Activated CD4-positive, alpha-beta T cell treated with anti-CD3 and anti-CD28 coated beads for 1 hour (primary cell): ENCODE measurements at places on chromosomes 5 and 9.

DNA sequence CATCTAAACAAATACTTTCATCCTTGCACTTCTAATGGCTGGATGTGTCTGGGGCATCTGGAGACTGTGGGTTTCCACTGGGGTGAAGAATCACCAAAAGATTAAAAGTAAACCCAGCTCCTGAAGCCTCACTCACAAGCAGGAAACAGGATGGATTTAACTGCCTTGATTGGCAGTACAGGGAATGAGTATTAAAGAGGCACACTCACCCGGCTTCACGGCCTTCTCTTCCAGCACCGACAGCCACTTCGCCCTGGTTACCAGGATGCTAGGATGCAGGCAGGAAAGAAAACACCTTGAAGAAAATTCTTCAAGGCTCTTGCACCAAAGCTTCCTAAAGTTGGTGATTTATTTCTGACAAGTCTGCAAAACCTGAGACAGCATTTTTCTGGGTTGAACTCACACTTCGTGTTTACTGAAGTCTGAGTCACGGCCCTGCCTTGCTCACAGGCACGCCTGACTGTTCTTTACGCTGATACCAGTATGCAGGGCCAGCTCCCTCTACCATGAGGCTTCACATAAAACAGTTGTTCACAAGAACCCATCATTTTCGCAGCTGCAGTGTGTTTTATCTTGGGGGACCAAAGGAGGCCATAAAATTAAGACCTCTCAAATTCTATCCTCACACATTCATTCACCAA, 56.5 kb upstream of the ZNF354A start:
- DNase-seq, result no peak

GRCh38 chr9:93200989-93201334, 17.0 kb downstream of the WNK2 start:
- DNase-seq, result no peak

DNA sequence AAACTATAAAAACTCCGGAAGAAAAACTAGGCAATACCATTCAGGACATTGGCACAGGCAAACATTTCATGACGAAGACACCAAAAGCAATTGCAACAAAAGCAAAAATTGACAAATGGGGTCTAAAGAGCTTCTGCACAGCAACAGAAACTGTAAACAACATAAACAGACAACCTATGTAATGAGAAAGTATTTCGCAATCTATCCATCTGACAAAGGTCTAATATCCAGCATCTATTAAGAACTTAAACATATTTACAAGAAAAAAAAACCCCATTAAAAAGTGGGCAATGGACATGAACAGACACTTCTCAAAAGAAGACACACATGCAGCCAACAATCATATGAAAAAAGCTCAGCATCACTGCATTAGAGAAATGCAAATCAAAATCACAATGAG, 498.6 kb downstream of the HINT1 start:
- no peak for DNase-seq

GRCh38 chr9:89026876-89027275, 35.6 kb downstream of the S1PR3 start:
- DNase-seq, result no peak

- no peak for DNase-seq
Observed at GRCh38 chr9:121185178-121185745, 16.4 kb downstream of the RAB14 start.

- no peak for DNase-seq
Observed at GRCh38 chr9:93186215-93186945, 2.4 kb downstream of the WNK2 start.

DNA sequence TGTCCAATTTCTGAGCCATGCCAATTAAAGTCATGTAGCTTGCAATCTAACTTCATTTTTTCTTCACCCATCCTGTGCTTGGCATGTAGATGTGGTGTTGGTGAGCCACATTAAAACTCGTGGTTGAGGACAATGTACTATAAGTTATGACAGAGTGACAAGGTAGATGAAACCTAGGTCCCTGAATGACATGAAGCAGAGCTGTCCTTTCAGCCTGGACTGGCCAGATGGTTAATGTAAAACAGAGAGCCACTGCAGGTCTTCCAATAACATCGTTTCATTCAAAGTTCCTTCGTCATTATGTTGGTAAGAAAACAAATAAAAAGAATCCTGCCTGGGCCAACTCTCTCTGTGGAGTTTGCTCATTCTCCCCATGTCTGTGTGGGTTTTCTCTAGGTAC, 856.5 kb upstream of the SEMA6A start:
- DNase-seq, result no peak

DNA sequence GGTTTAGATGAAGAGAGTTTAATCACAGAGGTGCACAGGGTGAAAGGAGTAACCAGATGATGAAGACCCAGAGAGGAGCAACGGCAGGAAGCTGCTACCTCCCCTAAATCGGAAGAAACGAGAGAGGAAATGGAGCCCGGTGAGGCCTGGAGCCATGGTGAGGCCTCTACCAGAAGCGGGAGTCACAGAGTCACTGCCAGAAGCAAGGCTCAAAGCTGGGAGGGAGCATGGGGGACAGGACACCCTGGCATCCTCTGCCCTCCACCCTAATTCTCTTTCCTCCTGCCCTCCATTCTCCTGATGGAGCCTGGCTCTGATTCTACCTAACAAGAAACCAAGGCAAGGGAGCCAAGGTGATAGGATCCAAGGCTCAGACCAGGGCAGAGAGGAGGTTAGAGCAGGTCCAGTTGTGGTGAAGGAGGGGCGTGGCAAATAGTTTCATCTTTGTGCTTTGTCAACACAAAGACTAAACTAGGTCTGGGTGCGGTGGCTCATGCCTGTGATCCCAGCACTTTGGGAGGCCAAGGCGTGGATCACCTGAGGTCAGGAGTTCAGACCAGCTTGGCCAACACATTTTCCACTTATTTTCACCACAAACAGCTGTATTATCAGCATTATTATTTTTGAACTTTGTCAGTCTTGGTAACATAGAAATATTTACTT, 134.4 kb upstream of the RAI14 start:
- DNase-seq, result no peak

GRCh38 chr5:5331848-5332247, 90.6 kb upstream of the ICE1 start:
- no peak for DNase-seq

GRCh38 chr9:121220996-121221663, 19.5 kb upstream of the RAB14 start:
- DNase-seq, result no peak

DNA sequence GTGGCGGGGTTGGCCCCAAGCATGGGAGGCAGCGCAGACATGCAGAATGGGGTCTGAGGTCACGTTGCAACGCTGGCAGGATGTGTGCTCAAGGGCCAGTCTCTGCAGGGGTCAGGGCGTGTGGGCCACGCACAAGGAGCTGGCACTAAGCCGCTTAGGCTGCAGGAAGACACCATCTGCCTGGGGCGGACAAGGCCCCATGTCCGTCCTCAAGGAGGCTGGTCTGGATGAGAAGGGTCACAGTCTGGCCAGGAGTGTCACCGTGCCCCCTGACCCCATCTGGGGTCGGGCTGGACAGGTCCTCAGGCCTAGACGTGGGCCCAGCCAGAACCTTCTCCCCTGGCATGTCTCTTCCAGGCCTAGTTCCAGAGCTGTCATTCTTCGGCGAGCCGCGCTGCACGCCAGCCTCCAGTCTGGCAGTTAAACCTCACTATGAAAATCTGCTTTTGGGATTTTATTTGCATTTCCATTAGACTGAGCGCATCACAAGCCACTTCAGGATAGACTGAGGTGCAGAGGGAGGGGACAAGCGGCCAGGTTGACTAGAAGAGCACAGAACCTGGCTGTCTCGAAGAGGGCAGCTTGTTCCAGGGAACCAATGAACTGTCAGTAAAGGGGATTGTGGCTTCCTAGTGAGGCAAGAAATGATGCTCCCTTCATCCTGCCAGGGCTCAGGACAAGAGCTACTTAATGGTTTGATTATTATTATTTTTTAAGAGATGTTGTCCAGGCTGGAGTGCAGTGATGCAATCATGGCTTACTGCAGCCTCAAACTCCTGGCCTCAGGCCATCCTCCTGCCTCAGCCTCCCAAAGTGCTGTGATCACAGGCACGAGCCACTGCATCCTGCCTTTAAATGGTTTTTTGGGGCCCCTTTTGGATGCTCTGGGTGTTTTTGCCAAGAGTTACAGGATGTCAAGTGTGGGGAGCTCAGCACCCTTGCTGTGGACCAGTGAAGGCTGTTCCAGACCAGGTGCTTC, 4.3 kb downstream of the BRD3OS start:
- DNase-seq, result no peak

- DNase-seq, result no peak
Observed at GRCh38 chr5:665956-666711, 27.0 kb downstream of the TPPP start.

GRCh38 chr9:129863059-129863690, 27.9 kb downstream of the USP20 start:
- peak; percentile 51 for DNase-seq

- DNase-seq, result no peak
Observed at GRCh38 chr5:167177736-167178135, 1113.7 kb upstream of the WWC1 start.

GRCh38 chr5:109253262-109253661, 156.5 kb downstream of the PJA2 start:
- DNase-seq, result no peak

DNA sequence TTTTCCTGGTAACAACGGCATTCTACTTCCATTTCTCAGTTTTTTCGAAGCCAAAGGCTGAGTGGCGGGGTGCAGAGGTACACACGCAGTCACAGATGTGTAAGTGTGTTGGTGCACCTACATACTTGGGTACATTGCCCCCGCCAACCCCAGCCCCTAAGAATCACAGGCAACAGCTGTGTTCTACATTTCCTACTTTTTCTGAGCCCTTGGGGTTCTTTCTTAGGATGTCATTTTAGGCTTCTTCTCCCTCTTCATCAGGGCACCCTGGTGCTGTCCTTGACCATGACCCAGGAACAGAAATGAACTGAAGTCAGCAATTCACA, 104.8 kb downstream of the PAX5 start:
- DNase-seq, result no peak

DNA sequence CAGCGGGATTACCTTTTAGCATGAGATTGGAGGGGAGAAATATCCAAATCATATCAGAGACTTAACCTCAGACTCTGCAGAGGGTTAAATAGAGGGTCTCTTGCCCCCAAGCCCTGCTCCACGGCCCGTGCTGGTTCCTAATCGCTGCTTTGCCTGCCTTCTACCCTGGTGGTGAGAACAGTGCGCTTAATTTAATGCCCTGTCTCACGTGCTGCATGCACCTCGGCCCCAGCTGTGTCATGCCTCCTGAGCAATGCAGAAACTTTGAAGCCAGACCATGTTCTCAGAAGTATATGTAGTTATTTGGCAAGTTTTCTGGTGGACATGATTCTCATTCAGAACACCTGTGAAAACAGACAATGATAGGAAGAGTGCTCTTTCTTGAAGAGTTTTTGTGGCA, 1.4 kb downstream of the OTULIN start:
- DNase-seq, result peak; percentile 28

DNA sequence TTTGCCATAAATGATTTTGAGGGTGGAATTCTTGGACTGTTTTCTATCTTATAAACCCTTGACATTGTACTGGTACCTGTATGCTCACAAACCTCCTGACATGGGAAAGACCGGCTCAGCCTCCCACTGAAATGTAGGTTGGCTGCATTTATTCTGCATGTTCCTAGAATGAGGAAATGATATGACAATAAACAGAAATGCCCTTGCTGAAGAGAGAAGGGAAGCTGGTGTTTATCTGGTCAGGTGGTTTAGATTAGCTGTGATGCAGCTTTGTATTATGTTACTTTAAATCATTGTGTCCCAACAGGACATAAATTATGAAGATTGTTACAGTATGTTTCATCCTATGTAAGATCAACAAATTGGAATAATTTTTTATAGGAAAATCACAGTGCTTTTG, 23.1 kb upstream of the CATSPER3 start:
- DNase-seq, result no peak

- DNase-seq, result no peak
Observed at GRCh38 chr9:112009656-112010055, 113.0 kb downstream of the UGCG start.

DNA sequence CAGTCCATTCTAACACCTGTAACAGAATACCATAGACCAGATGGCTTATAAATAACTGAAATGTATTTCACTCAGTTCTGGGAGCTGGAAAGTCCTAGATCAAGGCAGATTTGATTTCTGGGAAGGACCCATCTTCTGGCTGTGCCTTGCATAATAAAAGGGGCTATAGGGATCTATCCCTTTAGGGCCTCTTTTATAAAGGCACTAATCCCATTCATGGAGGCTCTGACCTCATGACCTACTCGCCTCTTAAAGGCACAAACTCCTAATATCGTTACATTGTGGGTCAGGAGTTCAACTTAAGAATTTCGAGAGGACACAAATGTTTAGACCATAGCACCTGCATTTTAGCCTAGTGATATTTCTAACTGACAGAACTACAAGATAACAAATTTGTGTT, 619.0 kb downstream of the CDH18 start:
- no peak for DNase-seq

- no peak for DNase-seq
Observed at GRCh38 chr5:433836-434235, 9.1 kb upstream of the EXOC3 start.

GRCh38 chr9:136720251-136720897, 8.0 kb downstream of the DIPK1B start:
- DNase-seq, result no peak

GRCh38 chr5:116492776-116493175, 81.8 kb downstream of the SEMA6A start:
- no peak for DNase-seq

DNA sequence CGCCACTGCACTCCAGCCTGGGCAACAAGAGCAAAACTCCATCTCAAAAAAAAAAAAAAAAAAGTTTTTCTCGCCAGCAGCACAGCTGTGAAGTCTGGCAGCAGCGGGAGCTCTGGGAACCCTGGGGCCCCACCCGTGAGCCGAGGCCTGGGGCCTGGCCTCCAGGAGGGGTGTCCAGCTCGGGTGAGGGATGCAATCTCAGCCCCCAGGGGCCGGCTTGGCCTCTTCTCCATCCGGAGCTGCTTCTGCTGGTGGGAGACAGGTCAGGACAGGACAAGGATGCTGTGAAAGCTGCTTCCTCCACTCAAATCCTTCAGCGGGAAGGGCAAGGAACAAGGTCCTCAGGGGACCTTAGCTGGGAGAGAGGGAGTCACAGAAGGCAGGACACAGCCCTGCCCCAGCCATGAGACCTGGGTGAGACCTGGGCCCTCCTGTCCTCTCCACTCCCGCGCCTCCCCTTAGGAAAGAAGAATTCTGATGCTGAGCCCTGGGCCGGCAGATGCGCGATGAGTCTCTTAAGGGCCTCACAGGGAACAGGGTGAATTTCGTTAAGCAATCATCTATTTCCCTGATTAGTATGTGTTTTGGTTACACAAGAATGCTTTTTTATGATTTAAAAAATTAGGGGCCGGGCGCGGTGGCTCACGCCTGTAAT, 30.6 kb downstream of the PLPP7 start:
- DNase-seq, result no peak

GRCh38 chr5:180739271-180739670, 587 bp downstream of the OR2Y1 start:
- DNase-seq, result no peak

DNA sequence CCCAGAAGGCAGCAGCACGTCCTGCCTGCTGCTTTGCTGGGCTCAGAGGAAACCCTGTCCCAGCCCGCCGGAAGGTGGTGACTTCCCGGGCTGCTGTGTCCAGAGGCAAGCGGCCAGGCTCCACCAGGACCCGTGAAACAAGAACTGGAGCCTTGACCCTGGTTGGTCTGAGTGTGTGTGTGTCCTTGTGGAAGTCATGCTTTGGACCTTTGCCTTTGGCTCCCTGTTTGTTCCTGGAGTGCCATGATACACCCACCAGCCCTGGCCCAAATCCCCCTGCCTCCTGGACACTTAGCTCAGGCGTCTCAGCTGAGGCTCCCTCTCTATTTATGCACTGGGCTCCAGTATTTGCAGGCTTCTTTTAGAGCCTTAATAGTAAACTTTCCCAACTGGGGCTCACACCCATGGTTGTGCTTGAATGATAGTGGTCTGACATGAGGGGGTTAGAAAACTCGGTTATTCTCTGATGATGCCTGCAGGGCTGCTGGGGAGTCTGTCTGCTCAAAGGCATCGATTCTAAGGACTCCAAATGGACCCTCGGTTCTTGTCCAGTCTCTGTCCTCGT, 72.2 kb downstream of the C9orf50 start:
- DNase-seq, result no peak
